ENCODE measurements at places on chromosomes 16 and 17.

DNA sequence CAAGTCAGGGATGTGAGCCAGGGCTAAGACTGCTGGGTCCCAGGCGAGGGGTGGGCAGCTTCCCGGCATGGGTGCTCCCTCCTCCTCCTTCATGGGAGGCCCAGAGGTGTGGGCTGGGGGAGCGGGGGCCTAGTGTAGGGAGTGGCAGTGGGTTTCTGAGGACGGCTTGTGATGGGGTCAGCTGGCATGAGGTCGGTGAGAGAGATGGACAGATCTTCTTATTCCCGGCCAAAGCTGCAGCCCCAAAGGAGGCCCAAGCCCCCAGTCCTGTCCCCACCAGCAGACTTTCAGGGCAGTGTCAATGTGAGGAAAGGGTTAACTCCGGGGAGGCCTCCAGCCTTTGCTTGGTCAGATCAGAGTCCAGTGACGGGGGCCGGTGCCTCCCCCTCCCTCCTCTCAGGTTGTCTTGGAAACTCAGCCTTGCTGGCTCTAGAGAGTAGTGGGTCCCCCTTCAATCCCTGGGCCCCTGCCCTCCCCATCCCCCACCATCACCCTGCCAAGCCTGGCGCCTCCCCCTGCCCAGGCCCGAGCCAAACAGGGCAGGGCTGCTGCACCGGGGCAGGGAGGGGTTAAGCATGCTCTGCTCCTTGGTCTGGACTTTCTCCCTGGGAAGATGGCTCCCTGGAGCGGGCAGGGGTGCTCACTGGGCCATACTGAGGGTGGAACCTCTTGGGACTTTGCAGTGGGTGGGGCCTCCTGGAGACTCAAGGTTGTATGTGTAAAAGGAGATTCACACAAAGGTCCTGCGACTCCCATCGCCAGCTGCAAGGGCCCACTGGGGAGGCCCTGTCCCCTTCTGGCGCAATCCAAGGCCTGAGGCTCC lies 12.4 kb downstream of the NAT9 start:
- peak; percentile 87 for DNase-seq

- DNase-seq, result no peak
Measured at GRCh38 chr16:24583494-24583893, 44.1 kb downstream of the RBBP6 start.

GRCh38 chr16:79101491-79101890 lies 499.0 kb downstream of the MAF start:
- DNase-seq, result no peak

- peak; percentile 88 for DNase-seq
Measured at GRCh38 chr17:75876938-75877751, 1.2 kb downstream of the TRIM47 start.

- peak; percentile 81 for DNase-seq
Measured at GRCh38 chr17:48100591-48101011, 677 bp downstream of the CBX1 start.

DNA sequence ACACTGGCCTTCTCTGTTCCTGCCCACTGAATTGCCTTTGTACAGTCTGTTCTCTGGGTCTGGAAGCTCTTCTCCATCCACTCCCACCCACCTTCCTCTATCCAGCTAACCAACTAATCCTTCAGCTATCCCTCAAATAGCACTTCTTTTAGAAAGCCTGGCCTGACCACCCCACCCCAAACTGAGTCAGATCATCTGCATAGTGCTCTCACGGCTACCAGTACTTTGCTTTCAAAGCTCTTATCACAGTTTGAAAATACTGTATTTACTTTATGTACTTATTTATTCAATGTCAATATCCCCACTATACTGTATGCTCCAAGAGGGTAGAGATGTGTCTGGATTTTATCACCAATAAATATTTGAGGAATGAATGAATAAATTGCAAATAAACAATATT lies 4.5 kb upstream of the CLDN7 start:
- no peak for DNase-seq

DNA sequence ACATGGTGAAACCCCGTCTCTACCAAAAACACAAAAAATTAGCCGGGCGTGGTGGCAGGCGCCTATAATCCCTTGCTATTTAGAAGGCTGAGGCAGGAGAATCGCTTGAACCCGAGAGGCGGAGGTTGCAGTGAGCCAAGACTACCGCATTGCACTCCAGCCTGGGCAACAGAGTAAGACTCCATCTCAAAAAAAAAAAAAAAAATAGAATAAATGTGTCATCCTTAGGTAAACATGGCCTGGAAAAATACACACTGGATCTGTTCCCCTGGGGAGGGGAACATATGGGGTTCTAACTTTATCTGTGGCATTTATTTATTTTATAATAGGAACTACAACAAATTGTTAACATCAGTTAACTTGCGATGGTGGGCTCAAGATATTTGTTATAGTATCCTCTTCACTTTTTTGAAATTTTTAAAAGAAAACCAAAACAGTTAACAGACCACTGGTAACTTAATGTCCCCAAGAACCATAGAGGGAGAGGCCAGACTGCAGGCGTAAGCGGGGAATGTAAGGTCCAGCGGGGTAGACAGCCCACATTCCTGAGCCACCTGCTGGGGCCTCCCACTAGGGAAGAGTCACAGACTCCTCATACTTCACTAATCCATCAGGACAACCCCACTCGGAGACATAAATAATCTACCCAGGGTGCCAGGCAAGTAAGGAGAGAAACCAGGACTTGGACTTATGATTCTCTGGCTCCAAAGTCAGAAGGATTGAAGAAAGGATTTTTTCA lies 12.5 kb upstream of the TXNDC11 start:
- no peak for DNase-seq

- DNase-seq, result no peak
Measured at GRCh38 chr17:12866244-12866643, 76.9 kb downstream of the ARHGAP44 start.

DNA sequence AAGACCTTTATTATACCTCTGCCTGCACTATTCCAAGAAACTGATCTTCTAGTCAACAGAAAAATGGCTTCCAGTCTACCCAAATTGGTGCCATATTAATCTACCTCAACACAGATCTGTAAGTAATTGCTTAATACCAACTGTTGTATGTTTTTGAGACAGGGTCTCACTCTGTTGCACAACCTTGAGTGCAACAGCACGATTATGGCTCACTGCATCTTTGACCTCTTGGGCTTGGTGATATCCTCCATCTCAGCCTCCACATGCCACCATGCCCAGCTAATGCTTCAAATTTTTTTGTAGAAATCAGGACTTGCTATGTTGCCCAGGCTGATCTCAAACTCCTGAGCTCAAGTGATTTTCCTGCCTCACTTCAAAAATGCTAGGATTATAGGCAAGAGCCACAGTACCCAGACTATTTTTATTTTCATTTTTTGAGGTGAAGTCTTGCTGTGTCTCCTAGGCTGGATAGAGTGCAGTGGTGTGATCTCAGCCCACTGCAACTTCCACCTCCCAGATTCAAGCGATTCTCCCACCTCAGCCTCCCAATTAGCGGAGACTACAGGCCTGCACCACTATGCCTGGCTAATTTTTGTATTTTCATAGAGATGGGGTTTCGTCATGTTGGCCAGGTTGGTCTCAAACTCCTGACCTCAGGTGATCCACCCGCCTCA lies 14.4 kb downstream of the NUFIP2 start:
- no peak for DNase-seq

GRCh38 chr16:65855171-65856145 lies 511.0 kb upstream of the CDH5 start:
- DNase-seq, result no peak

- no peak for DNase-seq
Measured at GRCh38 chr17:3602499-3602898, 6.7 kb downstream of the TRPV1 start.

DNA sequence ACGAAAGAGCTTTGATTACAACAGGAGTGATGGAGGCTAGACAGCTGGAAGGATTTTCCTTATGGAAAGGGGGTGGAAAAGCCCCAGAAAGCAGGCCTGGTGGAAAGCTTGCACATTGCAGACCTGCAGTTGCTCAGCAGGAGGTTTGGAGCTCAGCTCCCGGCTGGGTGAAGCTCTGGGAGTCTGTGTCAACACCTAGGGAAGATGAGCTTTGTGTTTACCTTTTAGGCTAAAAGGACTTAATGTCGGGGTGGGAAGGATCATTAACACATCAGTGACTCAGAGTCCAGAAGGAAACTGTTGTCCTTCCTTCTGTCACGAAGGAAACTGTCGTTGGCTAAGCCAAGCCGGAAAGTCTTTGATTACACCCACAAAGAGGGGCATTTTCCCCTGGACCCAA lies 48.2 kb downstream of the RAP1GAP2 start:
- no peak for DNase-seq

GRCh38 chr16:10022098-10022497 lies 160.1 kb downstream of the GRIN2A start:
- DNase-seq, result no peak

DNA sequence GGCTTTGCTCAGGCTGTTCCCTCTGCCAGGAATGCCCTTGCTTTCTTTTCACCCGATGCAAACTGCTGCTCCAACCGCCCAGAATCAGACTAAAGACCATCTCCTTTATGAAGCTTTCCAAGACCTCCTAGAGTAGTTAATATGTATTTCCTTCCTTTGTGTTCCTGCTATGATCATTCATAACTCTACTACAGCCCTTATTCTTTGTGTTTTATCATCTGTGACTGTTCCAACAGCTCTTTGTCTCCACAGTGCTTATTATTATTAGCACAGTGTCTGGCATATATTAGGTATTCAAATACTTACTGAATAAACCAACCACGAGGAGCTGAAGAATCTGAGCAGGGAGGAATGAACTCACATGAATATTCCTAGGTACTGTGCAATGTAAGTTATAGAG lies 7.6 kb downstream of the PSME3IP1 start:
- DNase-seq, result no peak

DNA sequence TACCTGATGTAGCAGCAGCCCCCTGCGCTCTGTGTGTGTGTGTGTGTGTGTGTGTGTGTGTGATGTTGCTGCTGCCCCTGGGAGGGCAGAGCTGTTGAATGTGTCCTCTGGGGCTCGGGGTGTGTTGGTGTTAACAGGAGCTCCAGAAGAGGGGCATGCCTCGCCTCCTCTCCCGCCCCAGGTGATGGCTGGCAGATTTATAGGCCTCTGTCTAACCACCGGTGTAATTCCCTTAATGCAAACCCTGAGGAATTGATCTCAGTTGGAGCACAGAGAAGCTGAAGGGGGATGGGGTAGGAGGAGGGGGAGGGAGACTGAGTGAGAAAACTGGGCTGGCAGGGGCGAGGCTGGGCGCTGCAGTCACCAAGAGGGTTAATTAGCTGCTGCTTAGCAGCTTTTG lies 10.0 kb downstream of the CACNA1G start:
- no peak for DNase-seq

DNA sequence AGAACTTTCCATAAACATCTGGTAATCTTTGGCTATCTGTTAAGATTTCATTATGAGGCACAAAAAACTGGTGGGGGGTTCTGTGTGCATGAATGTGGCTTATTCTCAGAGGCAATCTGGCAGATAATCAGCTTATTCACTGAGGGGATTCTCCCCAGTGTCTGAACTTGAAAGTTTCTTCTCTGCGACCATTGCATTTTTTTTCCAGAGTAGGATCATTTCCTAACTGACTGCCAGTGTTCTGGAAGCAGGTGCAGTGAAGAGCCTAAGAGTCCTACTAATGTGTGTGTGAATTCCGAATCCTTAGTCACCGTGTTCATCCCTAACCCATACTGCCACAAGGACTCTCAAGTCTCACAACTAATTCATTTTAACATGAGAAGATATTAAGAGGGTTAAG lies 64.9 kb upstream of the LRRC37A3 start:
- no peak for DNase-seq

- no peak for DNase-seq
Measured at GRCh38 chr17:58336456-58337209, 8.0 kb upstream of the TSPOAP1 start.

DNA sequence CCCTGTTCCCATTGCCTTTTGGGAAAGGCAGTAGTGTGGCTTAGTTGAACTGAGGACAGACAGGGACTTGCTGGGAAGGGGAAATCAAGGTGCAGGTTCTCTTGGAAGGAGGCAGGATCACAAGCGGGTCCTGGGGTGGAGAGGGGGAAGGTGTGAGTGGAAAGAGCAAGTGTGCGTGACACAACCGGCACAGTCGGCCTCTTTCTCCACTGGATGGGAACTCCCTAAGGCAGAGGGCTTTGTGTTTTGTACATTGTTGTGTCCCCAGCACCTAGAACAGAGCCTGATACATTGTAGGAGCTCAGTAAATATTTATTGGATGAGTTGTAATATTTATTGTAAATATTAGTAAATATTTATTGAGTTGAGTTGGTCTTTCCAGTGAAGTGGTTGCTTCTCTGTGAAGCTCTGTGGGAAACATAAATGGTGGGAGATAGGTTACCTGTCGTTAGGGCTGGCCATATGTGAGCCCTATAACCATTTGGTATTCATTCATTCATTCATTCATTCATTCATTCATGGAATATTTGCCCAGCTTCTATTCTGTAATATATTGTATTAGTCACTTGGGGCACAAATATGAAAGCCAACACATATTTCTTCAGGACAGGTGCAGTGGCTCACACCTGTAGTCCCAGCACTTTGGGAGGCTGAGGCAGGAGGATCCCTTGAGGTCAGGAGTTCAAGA lies 34.0 kb downstream of the SMARCE1 start:
- no peak for DNase-seq

- DNase-seq, result no peak
Measured at GRCh38 chr16:84502581-84502980, 1.9 kb downstream of the MEAK7 start.

DNA sequence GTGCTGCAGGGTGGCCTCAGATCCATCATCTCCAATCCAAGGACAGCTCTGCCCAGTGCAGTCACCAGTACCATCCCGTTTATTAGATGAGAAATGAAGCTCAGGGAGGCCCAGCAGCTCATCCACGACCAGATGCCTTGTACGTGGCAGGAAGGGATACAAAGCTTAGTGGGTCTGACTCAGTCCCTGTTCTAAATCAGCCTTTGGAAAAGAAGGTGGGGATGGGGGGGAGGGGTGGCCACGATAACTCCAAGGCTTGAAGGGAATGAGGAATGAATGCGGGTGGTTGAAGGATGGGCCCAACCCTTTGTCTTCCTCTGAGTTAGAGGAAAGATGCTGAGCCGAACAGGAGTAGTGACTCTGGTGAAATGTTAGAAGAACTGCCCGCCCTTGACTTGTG lies 25.8 kb downstream of the LLGL2 start:
- no peak for DNase-seq

DNA sequence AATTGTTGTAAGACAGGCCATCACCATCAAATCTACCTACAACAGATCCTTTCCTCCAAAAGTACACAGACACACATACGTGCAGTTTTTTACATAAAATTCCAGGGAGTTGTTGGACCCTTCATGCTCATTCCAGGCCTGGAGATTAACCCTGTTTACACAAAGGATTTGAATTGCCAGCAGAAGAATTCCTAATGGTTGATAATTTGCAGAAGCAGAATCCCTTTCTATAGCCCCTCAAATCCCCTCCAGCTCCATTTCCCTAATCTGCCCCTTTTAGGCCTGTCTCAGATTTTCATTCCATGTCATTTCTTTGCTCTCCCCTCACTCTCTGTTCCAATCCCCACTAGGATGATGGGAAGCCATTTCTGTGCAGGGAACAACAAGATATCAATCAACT lies 102.9 kb upstream of the TOX3 start:
- no peak for DNase-seq

- no peak for DNase-seq
Measured at GRCh38 chr17:28033972-28034714, 8.3 kb upstream of the NLK start.

- DNase-seq, result peak; percentile 38
Measured at GRCh38 chr17:36004594-36005108, 3.3 kb upstream of the CCL15 start.

GRCh38 chr17:3964203-3965117 lies at the start of gene ATP2A3:
Gene ATP2A3, minus strand, starts transcription at chr17:3964437. Its CDS starts 146 bp downstream, at chr17:3964291.
- peak; percentile 60 for DNase-seq

GRCh38 chr16:54937671-54938211 lies 7.1 kb downstream of the IRX5 start:
- no peak for DNase-seq

- no peak for DNase-seq
Measured at GRCh38 chr17:44349553-44350070, 4.5 kb downstream of the GRN start.

GRCh38 chr16:87344931-87345631 lies 27.9 kb upstream of the C16orf95 start:
- DNase-seq, result peak; percentile 34

Data from stomach (tissue), 19 donors.